ENCODE measurements at places on chromosomes 2 and 18.

GRCh38 chr2:65751408-65751807 is 319.0 kb upstream of the SPRED2 start:
- no peak for DNase-seq

DNA sequence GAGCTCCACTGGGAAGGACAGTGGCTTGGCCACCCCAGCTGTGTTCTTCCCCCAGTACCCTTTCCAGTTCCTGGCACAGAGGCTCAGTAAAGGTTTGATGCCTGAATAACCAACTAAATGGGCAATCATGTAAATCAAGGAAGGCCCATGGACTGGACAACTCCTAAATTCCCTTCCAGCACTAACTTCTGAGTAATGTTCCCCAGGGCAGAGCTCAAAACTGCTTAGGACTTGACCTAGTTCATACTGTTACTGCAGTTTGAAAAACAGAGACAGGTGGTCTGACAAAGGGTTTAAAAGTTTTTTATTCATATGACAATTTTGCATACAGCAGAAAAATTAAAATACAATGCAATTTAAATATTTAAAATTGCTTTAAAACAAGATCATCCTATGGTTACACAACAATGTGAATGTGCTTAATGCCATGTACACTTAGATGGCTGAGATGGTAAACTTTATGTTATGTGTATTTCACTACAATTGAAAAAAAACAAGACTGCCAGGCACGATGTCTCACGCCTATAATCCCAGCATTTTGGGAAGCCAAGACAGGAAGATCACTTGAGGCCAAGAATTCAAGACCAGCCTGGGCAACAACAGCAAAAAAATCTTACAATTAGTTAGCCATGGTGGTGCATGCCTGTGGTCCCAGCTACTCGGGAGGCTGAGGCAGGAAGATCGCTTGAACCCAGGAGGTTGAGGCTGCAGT is 26.2 kb downstream of the PCBP1 start:
- DNase-seq, result no peak

- DNase-seq, result no peak
Observed at GRCh38 chr2:60118061-60118460, 435.4 kb downstream of the BCL11A start.

- no peak for DNase-seq
Observed at GRCh38 chr2:66535574-66536289, 100.8 kb downstream of the MEIS1 start.

DNA sequence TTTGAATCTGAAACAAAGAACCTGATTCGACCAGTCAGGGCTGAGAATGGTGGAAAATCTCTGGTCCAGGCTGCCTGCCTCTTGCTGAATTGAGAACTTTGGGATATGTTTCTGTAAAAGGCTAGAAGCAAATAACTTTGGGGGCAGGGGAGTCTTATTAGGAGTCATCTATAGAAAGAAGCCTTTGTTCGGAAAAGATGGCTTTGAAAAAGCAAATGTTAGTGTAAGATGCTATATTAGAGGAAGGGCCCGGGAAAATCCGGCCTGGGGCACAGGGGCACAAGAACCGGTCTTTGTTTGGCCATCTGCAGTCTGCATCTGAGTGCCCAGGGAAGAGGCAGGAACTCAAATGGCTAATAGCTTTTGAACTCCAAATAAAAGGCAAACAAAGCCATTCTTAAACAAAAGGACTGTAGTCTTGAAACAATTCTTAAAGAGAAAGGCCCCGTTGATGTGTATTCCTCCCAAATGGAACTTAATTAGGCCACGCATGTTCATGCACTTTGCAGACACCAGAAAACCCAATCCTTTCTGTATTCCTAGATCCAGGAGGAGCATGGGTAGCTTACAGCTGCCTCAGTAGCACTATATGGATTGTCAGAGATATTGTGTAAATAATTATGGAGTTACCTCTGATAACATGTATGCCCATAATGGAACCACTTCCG is 180.0 kb upstream of the ARL4C start:
- DNase-seq, result no peak

GRCh38 chr2:96323849-96324248 is 1.3 kb upstream of the ITPRIPL1 start:
- no peak for DNase-seq

DNA sequence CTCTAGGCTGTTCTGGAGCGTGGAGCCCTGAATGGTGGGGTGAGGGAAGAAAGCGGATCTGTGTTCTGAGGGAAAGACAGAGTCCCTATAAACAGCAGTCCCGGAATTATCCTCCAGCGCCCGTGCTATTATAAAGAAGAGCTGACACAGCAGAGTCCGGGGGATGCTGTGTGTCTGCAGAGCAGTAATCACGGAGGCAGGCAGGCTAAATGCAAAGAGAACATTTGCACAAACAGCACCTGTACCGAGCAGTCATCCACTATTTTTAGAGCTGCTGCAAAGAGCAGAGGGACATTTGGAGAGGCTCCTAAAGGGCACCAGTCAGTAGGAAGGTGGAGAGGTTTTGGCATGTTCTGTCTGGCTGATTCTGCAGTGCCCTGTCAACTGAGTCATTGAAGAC is 293.8 kb upstream of the SLC14A2 start:
- DNase-seq, result no peak

GRCh38 chr18:22093731-22094357 is 75.5 kb upstream of the GATA6 start:
- no peak for DNase-seq

DNA sequence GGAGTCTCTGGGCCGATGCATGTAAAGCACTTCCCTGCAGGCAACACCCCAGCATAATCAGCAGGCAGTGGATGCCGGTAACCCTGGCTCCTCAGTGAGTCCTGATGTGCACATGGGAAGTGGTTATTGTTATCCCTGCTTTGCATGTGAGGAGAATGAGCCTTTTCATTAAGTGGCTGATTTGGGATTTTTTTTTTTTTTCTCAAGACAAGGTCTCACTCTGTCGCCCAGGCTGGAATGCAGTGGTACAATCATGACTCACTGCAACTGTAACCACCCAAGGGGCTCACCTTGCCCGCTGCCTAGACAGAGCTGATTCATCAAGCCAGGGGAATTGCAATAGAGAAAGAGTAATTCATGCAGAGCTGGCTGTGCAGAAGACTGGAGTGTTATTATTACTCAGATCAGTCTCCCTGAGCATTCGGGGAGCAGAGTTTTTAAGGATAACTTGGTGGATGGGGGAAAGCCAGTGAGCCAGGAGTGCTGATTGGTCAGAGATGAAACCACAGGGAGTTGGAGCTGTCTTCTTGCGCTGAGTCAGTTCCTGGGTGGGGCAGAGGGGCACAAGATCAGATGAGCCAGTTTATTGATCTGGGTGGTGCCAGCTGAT is 95.4 kb downstream of the SOCS6 start:
- no peak for DNase-seq

- no peak for DNase-seq
Observed at GRCh38 chr2:43737097-43737854, 36.6 kb upstream of the DYNC2LI1 start.

GRCh38 chr2:207724113-207724512 is 12.7 kb downstream of the CCNYL1 start:
- no peak for DNase-seq

DNA sequence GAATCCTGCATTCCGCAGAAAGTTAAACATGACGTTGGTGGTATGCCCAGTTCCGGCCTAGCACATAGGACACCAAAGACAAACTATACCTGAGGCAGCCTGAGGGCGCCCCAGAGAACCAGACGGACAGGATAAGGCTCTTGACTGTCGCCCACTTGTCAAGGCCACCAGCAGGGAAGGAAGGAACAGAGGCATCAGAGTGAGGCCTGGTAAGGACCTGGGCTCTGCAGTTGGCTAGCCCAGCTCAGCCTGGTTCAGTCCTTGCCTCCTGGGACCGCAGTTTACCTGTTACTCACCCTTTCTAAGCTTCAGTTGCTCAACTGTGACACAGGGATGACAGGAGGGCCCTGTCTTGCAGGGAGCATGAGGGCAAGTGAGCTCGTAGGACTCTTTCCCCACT is 82.1 kb downstream of the ACTR2 start:
- DNase-seq, result no peak

DNA sequence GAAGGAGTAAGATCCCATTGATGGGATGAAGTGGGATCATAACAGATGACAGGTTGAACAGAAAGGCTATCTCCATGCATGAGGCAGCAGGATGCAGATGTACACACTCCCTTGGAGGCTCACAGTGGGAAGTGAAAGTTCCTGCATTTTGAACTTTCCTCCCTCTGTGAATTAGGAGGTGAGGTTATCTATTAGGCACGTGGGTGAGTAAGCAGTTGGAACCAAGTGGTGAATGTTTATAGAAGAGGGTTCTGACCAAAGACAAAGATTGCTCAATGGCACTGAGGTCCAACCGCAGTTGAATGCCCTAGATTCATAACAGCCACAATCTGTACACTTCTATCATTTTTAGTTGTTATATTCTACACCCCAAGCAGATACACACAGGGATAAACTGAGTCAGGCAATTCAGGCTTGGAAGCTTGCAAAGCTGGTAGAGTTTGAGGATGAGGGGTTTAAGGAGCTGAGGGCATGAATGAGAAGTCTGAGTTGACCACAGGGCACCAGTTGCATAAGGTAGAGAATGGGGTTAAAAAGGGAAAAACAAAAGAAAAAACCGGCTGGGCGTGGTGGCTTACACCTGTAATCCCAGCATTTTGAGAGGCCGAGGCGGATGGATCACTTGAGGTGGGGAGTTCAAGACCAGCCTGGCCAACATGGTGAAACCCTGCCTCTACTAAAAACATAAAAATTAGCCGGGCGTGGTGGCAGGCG is 7.1 kb upstream of the KCMF1 start:
- DNase-seq, result no peak

DNA sequence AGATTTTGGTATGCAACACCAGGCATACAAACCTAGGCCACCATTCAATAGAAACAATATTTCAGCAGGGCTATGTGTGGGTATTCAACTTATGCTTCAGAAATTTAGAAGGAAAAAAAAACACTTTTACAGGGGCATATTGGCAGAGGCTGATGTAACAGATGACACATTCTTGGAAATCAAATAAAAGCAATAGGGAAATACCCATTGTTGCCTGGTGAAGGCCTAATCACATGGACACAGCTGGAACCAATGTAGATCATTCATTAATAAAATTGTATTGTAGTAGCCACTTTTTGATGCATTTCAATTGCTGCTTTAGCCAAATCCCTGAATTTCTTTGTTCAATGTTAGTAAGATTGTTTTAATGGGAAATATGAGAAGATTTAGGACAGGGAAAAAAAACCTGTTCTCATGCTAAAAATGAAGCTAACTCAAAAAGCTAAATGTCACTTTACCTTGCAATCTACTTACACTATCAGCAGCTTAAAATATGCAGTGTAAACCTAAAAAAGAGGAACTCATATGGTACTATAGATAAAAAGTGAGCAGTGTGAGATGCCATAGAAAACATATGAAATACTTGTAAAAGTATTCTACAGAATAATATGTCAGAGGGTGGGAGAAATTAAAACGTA is 289.4 kb downstream of the ZEB2 start:
- no peak for DNase-seq

- DNase-seq, result no peak
Observed at GRCh38 chr2:5725794-5726463, 33.7 kb downstream of the SOX11 start.

DNA sequence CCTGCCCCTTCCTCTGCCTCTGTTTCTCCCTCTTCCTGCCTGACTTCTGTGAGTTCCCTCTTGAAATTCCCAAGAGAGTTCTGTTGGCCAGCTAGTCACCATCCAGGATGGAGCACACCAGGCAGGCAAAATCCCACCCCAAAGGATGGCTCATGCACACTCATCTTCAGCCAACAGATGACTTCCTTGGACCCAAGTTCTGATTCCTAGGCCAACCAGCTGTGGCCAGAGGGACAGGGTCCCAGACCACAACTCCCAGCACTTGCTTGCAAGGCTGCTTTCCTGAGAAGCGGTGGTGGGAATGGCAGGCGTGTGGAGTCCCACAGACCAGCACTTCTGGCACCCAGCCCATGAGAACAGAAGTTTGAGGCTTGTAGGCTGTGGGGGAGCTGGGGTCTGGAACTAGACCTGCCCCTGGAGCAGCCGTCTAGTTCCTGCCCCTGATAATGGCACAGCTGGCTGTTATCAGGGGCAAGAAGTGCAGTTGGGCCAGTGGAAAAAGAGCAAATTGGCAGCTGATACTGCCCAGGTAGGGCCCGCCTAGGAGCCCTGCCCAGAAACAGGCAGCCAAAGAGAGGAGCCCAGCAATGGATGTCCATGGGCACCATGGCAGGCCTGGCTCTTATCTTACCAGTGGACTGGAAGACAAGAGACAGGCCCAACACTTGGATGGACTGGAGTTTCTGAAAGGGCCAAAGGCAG is 56.7 kb downstream of the CYP26B1 start:
- DNase-seq, result no peak

GRCh38 chr2:127408004-127408806 is 10.0 kb upstream of the PROC start:
- DNase-seq, result peak; percentile 86

GRCh38 chr2:73910873-73911547 is 15.7 kb upstream of the DGUOK start:
- DNase-seq, result no peak

DNA sequence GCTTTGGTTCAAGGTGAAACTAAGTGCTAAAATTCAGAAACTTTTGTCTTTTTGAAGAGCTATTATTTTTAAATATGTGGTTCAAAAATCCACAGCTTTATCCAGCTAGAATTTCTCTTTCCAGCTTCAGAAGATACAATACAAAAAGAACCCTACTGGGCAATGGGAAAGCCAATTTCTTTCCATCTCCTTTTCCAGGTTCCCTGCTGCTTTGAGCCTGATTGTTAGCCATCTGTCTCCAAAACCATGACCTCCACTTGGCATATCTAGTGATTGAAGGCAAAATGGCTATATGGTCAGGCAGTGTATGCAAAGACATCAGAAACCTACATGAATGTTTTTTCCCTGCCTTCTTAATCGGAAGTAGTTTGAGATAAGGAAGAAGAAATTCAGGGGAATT is 134.1 kb downstream of the KCNH7 start:
- no peak for DNase-seq

DNA sequence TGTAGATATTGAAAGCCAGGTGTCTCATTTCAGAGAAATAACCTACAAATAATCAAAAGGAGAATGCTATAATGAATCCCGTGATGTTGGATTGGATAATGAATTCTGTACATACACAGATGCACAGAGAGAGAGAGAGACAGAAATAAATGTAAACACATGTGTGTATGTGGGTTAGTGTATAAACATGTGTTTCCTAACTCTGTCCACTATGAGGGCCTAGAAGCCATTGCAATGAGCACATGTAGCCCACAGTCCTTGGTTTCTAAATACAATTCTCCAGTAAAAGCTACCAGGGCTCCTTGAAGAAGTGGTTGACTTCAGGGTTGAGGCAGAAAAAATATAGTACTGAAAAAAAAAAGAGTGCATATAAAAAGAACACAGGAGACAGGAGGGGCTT is 109.5 kb downstream of the INHBB start:
- DNase-seq, result no peak

DNA sequence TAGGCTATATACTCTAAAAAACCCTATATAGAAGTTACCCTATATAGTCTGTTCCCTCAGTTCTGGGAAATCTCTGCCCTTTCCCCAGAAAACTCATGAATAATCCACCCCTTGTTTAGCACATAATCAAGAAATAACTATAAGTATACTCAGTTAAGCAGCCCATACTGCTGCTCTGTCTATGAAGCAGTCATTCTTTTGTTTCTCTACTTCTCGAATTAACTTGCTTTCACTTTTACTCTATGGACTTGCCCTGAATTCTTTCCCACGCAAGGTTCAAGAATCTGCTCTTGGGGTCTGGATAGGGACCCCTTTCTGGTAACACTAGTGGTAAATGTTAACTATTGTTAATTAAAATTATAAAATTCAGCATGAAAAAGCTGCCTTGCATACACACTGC is 17.4 kb upstream of the AP1S3 start:
- DNase-seq, result no peak

All from CD4-positive, alpha-beta T cell treated with Interferon gamma for 1 hour (primary cell).